Small intestine (tissue), 16 donors: ENCODE measurements at places on chromosomes 12 and 14.

DNA sequence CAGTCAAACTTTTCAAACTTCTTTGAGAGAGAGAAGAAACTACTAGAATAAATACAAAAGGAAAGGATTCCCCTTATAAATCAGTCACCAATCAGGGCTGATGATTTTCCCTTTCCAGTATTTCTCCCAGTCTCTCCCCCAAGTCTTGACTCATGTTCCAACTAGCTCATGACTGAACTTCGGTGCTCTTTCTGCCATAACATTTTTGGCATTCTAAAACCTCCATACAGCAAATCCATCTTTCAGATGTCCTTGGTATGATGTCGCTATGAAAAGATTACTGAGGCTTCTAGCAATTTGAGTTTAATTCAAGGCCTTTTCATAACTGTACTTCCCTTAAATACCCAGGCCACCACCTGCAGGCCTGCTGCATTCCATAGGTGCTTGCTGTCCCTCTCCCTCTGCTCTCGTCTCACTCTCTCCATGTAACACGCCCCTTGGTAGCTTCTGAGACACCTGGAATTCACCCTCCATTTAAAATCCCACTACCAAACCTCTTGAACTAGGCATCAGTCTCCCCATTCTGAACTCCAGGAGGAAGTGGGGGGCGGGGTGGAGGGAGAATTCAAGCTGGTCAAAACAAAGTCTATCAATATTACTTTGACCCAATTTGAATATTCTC lies 2.4 kb downstream of the PRKD1 start:
- DNase-seq, result peak; percentile 8

GRCh38 chr12:26226629-26227360 lies 31.4 kb downstream of the SSPN start:
- DNase-seq, result peak; percentile 49

- DNase-seq, result no peak
Observed at GRCh38 chr14:89866458-89866857, 88.1 kb downstream of the EFCAB11 start.

DNA sequence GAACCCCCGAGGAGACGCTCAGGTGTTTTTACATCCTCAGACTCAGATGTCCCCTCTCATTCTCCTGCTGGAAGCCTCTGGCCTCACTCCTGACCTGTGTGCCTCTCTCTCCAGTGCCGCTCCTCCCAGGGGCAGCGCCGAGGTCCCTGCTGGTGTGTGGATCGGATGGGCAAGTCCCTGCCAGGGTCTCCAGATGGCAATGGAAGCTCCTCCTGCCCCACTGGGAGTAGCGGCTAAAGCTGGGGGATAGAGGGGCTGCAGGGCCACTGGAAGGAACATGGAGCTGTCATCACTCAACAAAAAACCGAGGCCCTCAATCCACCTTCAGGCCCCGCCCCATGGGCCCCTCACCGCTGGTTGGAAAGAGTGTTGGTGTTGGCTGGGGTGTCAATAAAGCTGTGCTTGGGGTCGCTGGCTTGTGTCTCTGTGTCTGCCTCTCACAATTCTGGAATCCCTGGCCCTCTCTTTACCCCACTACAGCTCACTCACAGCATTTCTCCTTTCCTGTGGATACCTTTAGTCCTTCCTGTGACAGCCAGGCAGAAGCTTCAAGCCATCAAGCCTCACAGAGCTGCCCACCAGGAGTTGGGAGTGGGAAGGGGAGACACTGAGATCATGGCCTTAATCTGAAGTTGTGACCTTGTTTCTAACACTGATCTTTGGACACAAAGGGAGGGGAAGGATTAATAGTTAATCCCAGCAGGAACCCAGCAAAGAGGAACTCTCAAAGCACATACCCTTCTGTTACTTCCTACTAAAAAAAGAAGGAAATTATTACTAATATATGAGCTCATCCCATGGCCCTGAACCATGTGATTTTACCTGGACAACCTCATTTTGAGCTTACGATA lies 1.1 kb upstream of the SOAT2 start:
- peak; percentile 78 for DNase-seq

- no peak for DNase-seq
Observed at GRCh38 chr12:43099691-43100163, 452.3 kb downstream of the ADAMTS20 start.

- DNase-seq, result no peak
Observed at GRCh38 chr12:81080431-81080983, 2.6 kb downstream of the ACSS3 start.

- no peak for DNase-seq
Observed at GRCh38 chr12:52953181-52953841, 4.4 kb downstream of the KRT18 start.

DNA sequence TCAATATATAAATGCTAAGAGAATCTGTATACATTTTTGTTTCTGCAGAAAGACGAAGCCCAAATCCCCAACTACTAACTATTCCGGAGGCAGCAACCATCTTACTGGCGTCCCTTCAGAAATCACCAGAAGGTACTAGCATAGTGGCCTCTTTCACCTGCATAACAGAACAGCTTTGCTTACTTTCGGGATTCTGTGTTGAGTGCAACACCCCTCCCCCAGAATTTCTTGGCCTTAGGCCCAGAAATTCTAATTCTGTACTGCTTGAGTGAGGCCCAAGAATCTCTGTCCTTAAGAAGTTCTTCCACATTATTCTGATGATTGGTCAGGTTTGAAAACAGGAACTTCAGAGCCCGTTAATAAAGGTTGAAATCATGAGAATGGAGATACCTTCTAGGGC lies 2.9 kb downstream of the SPX start:
- no peak for DNase-seq

DNA sequence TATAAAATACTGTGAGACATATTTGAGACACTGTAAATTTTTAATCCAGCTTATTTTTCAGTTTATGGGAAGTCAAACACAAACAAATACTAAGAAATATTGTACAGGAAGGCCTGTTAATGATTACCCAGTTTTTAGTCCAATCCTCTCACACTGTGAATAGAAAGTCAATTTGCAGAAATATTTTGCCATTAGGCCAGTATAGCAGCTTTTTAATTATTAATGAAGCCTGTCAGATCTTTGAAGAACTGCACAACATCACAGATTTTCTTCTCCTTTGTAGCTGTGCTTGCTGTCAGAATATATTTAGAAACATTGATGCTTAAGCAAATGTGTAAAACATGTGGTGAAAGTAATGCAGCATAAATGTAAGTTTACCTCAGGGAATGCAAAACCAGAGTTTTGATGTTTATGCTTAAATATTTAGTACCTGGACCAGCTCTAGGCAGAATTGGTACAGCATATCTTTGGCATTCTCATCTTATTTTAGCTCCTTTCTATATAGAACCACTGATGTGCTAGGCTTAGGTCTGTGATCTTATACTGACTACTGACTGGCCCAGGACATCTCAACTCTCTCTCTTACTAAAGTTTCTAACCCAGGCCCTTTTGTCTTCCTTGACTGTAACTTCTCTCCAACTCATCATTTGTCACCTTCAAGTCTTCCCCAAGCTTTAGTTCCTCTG lies 230.8 kb upstream of the NAV3 start:
- DNase-seq, result peak; percentile 36

- DNase-seq, result peak; percentile 26
Observed at GRCh38 chr12:29148596-29148910, 525 bp upstream of the FAR2 start.

DNA sequence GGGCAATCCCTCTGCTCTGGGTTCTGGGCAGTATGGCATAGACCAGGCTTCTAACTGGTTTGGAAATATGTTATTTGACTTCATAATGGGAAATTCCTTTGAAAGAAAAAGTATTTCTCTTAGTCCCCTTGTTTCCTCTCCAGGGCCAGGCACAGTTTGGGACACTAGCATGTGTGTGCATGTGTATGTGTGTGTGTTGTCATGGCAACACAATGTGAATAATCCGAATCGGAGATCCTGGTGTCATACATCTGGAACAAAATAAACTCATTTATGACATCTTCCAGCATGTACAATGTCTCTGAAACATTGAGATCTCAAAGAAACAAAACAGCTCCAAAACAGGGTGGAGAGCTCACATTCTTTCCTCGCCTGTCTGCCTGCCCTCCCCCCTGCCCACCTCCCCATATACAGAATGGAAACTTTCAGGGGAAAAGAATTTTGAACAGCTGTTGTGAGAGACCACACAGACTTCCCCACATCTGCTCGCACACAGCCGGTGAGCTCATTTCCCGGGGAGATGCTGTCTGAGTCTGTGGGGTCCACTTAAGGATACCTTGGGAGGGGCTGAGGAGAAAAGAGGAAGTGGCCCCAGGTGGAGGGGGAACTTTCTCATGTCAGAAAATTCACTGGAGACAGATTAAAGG lies 55.5 kb upstream of the PARP11 start:
- peak; percentile 29 for DNase-seq

- no peak for DNase-seq
Observed at GRCh38 chr14:98501836-98502235, 770.2 kb downstream of the BCL11B start.

- no peak for DNase-seq
Observed at GRCh38 chr14:37707716-37708115, 112.3 kb downstream of the TTC6 start.

DNA sequence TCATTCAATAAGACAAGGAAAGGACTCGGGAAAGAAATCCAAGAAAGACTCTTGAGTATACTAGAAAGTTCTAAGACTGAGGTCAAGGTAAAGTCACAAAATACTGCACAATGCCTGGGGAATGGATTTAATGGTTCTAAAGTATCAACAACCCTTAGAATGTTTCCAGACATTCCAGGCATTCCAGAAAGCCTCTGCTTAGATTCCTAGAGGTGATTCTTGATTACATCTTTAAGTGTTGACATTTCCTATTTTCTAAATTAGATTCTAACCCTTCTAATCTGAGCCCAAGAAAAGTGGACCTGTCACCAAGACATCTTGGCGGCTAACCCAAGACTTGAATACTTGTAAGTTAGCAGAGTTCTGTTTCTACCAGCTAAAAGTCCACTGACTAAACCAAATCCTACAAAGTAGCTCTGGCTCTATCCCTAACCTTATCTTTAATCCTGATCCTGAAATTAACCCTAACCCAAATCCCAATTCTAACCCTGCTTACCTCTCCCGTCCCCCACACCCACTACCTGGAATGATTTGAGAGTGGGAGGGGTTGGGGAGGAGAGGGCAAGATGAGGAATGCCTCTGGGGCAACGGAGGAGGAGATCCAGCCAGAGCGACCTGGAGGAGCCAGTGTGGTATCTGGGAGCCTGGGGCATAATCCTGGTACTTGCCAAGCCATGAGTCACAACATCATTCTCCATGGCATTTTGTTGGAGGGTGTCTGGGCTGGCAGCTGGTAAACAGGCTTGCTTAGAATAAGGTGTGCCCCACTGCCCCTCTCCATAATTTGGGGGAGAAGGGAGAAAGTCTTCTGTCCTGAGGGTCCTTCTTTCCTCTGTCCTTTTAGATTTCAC lies 93.4 kb upstream of the HOXC13 start:
- no peak for DNase-seq

DNA sequence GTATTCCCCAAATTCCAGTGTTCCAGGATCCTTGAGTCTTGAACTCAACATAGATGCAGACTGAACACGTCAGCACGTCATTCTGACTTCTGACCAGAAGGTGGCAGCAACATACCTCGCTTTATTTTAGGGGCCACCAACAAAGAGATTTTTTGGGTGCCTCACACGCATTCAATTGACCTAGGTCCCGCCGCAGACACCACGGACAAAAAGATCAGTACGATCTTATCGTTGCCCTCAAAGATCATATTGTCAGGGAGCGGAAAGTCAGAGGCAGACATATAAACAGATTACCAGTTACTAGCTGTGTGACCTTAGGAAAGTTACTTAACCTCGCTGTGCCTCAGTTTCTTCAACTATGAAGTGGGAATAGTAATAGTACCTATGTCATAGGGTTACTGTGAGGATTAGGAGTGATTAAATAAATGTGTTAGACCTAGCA lies 6.5 kb upstream of the PRPH start:
- DNase-seq, result peak; percentile 63

DNA sequence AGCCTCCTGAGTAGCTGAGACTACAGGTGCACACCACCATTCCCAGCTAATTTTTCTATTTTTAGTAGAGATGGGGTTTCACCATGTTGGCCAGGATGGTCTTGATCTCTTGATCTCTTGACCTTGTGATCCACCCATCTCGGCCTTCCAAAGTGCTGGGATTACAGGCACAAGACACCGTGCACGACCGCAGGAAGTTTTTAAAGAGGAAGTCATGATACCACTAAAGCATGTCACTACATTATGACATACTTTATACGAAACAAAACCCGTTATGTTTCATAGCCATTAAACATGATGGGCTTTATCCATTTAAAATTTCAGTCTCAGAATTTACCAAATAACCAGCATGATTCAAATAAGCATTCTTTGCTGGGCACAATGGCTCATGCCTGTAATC lies 83.8 kb upstream of the DUSP6 start:
- no peak for DNase-seq

DNA sequence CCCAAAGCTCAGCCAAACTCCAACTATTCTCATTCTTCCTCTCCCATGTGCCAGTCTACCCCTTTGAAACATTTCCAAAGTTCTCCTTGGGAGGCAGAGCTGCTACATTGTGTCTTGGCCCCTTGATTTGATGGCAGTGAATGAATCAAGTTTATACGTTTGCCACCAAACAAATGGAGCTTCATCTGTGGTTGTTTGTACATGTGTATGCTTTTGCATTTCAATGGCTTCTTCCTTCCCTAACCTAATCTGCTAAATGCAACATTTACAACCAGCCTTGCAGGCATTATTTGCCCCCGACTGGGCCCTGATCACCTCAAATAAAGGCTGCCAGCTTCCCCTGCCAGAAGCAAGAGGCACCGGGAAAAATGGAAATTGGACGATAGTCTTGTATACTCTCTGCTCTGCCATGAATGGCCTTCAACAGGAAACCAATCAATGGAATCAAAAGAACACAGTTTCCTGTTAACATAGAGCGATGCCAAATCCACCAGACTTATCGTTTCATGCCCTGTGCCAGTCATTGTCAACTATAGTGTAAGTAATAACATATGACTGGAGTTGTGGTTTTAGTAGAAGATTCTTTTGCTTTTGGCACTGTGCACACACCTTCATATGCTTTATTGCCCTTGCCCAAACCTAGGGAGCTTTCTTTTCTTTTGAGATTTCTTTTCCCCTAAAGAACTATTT lies 97.8 kb downstream of the TMEM30B start:
- DNase-seq, result no peak

GRCh38 chr14:104359301-104359968 lies 220.1 kb upstream of the C14orf180 start:
- DNase-seq, result no peak

DNA sequence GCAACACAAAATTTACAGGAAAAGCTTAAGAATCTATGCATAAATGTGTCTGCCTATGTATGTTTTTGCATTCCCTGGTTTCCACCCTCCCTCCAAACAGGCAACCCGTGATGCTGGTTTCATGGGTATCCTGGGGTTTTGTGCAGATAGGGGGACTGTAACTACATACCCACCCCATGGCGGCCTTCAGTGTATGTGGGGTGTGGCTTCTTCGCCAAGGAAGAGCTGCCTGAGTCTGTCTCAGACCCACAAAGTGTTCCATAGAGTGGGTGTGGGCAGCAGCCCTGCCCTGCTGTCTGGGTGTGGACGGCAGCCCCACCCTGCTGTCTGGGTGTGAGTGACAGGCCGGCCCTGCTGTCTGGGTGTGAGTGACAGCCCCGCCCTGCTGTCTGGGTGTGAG lies 174.8 kb downstream of the ADGRD1 start:
- DNase-seq, result no peak
